ENCODE measurements at places on chromosomes 12 and 14.

- DNase-seq, result peak; percentile 87
These were observed 77.9 kb downstream of the PTGER2 start for GRCh38 chr14:52391881-52392615.

- DNase-seq, result peak; percentile 77
These were observed 48.8 kb downstream of the SLC38A1 start for GRCh38 chr12:46219877-46220655.

- DNase-seq, result no peak
These were observed 325.2 kb upstream of the DIO2 start for GRCh38 chr14:80536456-80536855.

- DNase-seq, result no peak
These were observed 17.0 kb downstream of the NCOR2 start for GRCh38 chr12:124550123-124551089.

- peak; percentile 38 for DNase-seq
These were observed 57.1 kb downstream of the ZDHHC17 start for GRCh38 chr12:76820888-76821482.

GRCh38 chr14:31127690-31128089 is 79.9 kb downstream of the HECTD1 start:
- no peak for DNase-seq

DNA sequence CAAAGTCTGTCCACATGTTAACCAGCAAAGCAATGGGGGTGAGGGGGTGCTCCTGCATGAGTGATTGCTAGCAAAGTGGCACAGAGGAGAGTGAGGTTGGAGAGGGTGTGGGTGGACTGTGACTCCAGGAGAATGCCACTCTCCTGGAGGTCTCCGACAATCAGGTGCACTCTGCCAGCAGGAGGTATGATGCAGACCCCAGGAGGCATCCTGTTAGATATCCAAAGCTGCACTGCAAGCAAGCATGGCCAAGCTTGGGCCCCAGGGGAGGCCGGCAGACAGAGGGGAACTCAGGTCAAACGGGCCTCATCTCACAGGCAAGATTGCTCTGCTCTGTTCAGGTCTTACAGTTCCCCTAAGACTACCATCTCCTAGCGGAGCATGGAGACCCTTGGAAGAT is 73.5 kb upstream of the ALX1 start:
- no peak for DNase-seq

GRCh38 chr14:80926397-80927082 is 15.0 kb downstream of the CEP128 start:
- DNase-seq, result peak; percentile 74
